Fibroblast of upper back skin (primary cell): ENCODE measurements at places on chromosomes 2 and 18.

- peak; percentile 97 for DNase-seq
Measured at GRCh38 chr18:55405893-55406406, 182.0 kb downstream of the TCF4 start.

- DNase-seq: no peak
Measured at GRCh38 chr2:5021136-5021535, 671.0 kb upstream of the SOX11 start.

DNA sequence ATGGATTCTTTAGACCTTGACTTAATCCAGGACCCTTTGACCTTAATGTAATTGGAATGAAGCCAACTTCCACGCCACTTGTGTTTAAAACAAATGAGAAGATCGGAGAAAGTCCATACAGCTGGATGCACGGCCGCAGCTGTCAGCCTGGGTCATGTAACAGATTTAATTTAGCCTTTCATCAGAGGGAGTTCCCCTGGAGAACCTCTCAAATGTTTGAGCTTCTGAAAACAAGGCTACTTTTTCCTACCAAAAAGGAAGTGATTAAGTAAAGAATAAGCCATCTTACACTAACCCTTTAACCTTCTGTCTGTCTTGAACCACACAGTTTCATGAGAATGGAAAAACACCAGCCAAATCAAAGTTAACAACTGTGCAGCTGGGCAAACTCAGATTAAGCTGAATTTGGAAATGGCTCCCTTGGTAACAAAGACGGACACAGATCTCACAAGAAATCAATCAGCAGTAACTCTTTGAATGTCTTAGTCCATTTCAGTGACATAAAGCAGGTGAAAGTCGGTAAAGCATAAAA, 103.6 kb downstream of the DOCK10 start:
- peak; percentile 36 for DNase-seq

DNA sequence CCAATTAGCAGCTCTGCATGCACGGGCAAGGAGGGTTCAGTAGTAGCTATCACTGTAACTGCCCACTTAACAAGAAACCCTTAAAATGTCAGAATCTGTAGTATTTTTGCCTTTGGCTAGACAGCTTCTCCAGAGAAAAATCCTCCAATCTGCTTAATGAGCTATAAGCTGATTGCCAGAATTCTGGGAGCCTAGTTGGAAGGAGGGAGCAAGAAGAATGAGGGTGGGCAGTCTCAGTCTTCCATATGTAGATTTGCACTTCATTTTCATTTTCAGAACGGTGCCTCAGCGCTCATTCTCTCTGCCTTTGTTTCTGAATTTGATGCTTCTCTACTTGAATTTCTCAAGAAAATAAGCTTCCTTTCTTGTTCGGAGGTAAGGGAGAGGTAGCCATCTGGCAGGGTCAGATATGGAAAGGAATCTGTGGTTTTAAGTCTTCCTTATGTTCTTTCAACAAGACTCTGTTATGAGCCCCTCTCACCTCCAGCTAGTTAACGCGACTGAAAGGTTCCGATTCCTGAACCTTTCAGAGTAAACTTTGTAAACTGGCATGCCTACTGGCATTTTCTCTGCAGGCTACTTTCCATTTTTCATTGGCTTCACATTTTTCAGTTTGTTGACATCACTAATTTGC, 53.5 kb downstream of the HNRNPLL start:
- DNase-seq: no peak

DNA sequence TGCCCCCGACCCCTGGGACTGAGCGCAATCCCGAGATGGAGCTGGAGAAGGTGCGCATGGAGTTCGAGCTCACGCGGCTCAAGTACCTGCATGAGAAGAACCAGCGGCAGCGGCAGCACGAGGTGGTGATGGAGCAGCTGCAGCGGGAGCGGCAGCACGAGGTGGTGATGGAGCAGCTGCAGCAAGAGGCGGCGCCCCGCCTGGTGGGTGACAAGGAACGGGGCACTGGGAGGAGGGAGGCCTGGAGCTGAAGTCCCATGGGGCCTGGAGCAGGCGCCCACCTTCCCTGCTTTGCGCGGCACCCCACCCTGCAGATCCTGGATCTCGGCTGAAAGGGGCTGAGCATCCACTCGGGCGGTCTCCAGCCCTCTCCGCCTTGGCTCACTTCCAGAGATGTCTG, 1.2 kb downstream of the TMEM247 start:
- no peak for DNase-seq

DNA sequence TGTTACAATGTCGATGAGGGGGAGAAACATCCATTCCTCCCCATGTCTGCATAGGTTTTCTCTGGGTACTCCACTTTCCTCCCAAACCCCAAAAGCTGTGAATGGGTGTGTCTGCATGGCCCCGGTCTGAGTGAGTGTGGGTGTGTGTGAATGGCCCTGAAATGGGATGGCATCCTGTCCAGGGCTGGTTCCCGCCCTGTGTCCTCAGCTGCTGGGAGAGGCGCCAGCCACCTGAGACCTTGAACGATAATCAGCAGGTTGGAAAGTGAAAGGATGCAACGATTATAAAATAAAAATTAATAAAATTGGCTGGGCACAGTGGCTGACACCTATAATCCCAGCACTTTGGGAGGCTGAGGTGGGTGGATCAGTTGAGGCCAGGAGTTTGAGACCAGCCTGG, 69.2 kb downstream of the NPPC start:
- no peak for DNase-seq

DNA sequence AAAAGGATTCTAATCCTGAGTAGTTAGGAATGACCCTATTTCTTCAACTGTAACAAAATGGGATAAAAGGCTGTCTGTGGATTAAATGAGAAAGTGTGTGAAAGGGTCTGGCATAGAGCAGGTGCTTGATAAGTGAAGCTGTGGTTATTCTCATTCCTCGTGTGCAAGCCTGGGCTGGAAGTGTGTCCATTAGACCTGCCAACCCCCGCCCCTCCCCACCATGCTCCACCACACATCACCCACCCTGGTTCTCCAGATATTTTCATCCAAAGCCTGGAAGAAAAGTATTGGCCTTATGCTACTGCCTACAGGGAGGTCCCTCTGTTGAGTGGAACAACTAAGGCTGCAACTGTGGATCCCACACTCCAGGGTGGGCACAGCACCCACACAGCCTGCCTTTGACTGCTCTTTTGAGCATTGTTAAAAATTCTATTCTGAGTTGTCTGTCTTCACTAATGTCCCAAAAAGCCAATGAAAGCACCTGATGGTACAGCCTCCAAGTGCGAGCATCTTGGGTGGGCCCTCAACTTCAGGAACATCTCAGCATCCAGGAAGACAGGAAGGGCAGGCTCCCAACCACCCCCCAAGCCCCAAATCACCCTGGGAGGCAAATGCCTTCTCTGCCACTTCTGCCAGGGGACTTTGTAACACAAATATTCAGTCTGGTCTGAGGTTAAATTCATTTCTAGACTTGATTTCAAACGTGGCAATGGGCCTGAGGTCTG, 102.8 kb upstream of the PPP1CB start:
- DNase-seq: no peak

DNA sequence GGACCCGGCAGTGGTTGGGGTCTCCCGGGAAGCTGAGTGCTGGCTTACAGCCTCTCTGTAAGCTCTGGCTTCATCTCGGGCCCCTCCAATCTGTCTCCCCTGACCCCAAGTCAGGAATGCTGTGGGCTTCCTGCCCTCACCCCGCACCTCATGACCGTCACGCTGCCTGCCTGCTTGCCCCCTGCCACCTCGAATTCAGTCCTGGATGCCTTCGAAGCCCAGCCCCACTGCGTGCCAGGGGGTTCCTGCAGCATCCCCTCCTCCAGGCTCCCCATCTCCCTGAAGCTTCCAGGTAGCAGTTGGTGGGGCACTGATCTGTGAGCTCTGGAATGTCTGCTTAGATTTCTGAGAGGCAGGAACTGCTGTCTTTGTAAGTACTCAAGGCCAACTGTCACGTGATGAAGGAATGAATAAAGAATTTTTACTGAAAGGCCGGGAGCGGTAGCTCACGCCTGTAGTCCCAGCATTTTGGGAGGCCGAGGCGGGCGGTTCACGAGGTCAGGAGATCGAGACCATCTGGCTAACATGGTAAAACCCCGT, 6.5 kb downstream of the CLHC1 start:
- no peak for DNase-seq

GRCh38 chr2:210519594-210519993, 36.8 kb upstream of the CPS1 start:
- DNase-seq: no peak

DNA sequence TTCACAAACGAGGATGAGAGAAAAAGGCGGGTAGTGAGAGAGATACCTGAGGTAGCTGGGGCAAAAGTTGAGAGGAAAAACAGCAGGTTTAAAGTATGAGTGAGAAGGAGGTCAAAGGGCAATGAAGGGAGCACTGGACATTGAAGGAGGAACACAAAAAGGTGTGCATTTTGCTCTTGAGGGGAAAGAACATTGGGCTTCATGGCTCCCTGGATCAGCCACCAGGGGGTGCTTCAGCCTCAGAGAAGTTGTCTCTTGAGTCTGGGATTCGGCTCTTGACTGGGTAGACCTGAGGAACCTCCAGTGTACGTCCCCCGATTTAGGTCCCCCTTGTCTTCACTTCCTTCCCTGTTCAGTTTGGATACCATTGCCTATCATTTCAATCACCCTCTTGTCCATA, 128.5 kb downstream of the RAPGEF4 start:
- no peak for DNase-seq

DNA sequence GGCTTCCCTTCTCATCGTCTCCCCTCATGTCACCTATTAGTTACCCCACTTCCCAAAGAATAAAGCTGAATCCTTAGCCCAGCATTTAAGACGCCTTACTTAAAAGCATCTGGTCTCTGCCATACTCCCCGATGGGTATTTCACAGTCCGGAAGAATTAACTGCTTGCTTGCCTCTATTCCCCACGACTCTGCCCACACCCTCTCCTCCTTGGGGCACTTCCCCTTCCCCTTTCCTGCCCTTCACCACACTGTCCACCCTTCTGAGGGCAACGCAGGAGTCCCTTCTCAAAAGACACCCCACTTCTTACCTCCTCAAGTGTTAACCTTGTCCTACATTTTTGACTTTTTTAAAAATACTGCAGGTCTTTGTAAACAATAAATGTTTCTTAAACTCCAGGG, 60.1 kb upstream of the RMP24 start:
- no peak for DNase-seq

- DNase-seq: no peak
Measured at GRCh38 chr2:172847188-172847587, 111.5 kb downstream of the RAPGEF4 start.

DNA sequence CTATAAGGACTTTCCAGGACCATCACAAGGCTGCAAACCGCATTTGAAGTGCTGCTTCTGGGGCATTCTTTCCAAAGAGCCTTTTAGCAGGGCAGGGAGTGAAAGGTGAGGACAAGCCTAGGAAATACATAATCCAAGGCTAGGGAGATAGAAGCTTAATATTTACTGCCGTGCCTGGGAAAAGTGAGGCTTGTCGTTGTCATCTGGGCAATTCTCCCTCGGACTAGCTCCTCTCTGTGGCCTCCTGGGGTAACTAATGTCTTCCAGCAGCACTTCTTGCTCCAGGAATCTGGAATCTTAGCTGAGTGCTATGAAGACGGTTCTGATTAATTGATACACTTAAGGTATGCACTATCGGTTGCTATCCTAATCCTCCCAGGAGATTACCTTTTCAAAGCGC, 69.3 kb upstream of the ATL2 start:
- no peak for DNase-seq

DNA sequence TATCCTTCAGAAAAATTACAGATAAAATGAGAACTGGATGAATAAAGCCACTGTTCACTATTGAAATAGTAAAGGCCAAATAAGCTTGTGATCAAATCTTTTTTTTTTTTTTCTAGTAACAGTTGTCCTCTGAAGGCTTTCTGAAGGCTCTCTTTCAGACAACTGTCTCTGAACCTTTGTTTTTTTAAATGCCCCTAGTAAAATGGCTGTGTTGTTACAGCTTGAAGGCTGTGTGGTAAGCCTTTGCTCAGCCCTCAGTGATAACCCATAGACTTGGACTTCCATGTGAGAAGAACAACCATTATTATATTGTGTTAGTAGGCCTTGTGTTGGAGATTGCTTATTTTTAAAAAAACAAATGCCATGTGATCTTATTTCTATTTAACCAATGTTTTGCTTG, 17.6 kb downstream of the FMNL2 start:
- no peak for DNase-seq
